ENCODE measurements at places on chromosomes 6 and 20.
A peak's percentile ranks its signal among the peaks of the same experiment; 100 is the strongest.

GRCh38 chr6:46023216-46023915 lies 7.7 kb upstream of the CLIC5 start:
- DNase-seq, result no peak

GRCh38 chr6:21348504-21349195 lies 244.9 kb upstream of the SOX4 start:
- no peak for DNase-seq

DNA sequence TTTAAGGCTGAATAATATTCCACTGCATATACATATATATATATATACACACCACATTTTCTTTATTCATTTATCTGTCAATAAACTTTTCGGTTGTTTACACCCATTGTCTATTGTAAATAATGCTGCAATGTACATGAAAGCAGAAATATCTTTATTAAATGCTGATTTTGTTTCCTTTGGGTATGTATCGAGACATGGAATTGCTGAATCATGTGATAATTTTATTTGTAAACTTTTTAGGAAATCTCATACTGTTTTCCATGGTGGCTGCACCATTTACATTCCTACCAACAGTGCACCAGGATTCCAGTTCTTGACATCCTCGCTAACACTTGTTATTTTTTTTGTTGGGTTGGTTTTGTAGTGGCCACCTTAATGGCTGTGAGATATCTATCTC lies 14.1 kb upstream of the HLA-DOA start:
- no peak for DNase-seq

DNA sequence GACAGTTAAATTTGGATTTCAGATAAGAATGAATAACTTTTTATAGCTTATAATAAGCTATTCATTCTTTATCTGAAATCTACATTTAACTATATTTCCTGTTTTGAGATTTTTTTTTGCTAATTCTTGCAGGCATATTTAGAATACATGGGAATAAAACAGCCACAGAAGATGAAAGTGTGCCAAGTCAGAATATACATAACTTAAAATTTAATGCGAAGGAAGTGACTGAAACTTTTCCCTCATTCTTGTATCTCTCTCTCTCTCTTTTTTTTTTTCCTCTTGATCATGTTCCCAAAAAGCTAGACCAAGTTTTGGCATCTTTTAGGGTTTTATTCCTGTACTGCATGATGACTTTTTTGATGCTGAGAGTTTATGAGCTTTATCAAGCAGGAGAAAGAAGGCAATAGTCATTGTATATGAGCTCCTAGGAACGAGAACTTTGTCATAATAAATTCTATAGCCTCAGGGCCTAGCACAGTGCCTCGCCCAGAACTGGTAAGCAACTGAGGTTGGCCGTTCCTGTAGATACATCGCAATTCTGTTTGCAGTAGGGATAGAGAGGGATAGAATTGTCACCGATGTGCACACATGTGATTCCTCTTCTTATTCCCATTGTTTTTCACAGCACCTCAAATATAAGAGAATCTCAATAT lies 205.2 kb downstream of the MYLK4 start:
- DNase-seq, result no peak

DNA sequence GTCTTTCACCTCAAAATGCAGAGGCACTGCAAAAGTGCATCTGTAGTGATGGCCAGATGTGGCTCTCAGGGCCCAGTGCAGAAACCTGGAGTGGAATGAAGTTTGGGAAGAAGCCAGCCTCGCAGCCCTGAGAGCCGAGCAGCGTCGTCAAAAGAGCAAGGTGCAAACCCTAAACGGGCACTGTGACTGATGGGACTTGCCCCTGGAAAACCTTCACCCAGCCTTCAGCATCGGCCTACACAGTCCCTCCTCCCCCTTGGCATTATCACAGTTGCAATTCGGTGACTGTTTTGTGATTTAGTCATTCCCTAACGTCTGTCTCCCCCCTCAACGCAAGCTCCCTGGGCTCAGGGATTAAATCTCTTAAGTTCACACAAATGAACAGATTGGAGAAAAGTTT lies 38.6 kb downstream of the TAF4 start:
- DNase-seq, result no peak

- DNase-seq, result peak; percentile 27
Observed at GRCh38 chr6:46772762-46773161, 20.4 kb upstream of the MEP1A start.

- no peak for DNase-seq
Observed at GRCh38 chr6:135298455-135298854, 117.3 kb downstream of the MYB start.

GRCh38 chr6:80594461-80594860 lies 488.0 kb downstream of the BCKDHB start:
- no peak for DNase-seq

DNA sequence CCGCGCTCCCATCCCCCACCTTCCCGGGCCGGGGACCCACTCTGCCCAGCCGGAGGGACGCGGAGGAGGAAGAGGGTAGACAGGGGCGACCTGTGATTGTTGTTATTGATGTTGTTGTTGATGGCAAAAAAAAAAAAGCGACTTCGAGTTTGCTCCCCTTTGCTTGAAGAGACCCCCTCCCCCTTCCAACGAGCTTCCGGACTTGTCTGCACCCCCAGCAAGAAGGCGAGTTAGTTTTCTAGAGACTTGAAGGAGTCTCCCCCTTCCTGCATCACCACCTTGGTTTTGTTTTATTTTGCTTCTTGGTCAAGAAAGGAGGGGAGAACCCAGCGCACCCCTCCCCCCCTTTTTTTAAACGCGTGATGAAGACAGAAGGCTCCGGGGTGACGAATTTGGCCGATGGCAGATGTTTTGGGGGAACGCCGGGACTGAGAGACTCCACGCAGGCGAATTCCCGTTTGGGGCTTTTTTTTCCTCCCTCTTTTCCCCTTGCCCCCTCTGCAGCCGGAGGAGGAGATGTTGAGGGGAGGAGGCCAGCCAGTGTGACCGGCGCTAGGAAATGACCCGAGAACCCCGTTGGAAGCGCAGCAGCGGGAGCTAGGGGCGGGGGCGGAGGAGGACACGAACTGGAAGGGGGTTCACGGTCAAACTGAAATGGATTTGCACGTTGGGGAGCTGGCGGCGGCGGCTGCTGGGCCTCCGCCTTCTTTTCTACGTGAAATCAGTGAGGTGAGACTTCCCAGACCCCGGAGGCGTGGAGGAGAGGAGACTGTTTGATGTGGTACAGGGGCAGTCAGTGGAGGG lies 2.8 kb downstream of the SOX4 start:
- DNase-seq, result peak; percentile 64

DNA sequence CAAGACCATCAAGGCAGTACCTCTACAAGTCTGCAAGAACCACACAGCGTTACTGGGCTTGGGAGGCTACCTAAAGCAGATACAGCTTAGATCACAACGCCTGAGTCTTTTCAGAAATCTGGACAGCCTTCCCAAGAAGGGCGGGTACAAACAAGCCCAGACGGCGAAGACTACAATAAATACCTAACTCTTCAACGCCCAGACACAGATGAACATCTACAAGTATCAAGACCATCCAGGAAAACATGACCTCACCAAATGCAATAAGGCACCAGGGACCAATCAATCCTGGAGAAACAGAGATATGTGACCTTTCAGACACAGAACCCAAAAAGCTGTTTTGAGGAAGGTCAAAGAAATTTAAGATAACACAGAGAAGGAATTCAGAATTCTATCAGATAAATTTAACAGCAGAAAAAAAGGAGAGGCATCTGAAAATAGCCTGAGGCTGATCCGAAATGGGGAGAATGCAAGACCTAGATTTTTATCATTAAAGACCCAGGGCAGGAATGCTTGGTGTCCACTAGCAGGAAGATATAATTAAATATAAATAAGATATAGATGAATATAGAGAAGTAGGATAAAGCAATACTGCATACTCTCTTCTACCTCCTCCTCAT lies 131.7 kb upstream of the COL21A1 start:
- DNase-seq, result no peak

DNA sequence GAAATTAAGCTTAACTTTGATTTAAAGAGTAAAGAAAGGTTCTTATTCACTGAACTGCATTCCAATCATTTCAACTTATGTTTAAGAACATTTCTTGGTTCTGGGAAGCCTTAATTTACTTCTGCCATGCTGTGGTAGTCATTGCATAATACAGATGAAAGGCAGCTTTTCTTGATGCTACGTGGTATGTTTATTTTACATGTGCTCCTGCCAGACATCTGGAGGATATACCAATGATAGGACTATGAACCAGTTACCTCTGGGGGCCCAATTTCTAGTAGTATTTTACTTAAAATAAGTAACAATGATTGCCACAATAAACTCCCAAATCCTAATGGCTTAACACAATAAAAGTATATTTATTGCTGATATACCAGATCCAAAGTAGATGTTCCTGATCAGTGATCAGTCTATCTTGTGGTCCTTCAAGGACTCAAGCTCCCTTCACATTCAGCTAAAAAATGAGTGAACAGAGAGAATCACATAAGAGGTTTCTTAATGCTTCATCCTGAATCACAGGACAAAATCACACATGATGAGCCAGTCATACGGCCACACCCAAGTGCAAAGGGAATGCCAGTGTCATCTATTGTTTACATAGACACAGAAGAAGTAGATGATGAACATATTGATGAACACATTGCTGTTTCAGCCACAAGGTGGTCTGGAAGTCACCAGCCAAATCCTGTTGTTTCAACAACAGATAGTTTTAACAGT lies 56.5 kb upstream of the CCN2 start:
- no peak for DNase-seq

GRCh38 chr20:15890407-15890982 lies 682.8 kb downstream of the KIF16B start:
- no peak for DNase-seq

DNA sequence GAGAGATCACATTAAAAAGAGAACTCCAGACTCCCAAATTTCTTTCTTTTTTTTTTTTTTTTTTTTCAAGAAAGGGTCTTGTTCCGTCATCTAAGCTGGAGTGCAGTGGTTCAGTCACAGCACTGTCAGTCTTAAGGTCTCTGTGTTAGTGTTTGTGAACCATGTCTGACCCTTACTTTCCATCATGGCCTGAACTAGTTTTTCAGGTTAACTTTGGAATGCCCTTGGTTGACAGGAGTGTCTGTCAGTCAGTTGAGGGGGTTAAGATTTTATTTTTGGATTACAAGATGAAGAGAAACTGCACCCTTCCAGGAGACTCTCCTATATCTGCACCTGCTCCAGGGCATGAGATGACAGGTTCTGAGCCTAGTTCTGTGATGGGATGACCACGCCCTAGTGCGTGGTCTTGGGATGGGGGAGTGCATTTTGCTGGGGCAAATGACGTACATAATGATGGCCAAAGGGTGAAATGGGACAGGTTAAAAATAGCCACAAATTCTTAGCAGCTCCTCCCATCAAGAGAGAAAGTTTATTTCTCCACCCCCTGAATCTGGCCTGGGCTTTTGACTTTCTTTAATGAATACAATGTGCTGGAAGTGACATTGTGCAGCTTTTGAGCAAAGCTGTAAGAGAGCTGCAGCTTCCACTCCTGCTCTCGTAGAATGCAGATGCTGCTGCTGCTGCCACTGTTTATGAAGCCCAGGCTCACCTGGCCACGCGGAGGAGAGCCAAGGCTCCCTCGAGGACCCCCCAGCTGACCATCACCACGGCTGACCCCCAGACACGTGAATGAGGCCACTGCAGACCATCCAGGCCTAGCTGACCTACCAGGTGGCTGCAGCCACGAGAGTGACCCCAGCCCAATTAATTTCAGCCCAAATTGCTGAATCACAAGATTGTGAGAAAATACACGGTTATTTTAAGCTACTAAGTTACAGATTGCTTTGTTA lies 29.7 kb upstream of the FAM50B start:
- no peak for DNase-seq

DNA sequence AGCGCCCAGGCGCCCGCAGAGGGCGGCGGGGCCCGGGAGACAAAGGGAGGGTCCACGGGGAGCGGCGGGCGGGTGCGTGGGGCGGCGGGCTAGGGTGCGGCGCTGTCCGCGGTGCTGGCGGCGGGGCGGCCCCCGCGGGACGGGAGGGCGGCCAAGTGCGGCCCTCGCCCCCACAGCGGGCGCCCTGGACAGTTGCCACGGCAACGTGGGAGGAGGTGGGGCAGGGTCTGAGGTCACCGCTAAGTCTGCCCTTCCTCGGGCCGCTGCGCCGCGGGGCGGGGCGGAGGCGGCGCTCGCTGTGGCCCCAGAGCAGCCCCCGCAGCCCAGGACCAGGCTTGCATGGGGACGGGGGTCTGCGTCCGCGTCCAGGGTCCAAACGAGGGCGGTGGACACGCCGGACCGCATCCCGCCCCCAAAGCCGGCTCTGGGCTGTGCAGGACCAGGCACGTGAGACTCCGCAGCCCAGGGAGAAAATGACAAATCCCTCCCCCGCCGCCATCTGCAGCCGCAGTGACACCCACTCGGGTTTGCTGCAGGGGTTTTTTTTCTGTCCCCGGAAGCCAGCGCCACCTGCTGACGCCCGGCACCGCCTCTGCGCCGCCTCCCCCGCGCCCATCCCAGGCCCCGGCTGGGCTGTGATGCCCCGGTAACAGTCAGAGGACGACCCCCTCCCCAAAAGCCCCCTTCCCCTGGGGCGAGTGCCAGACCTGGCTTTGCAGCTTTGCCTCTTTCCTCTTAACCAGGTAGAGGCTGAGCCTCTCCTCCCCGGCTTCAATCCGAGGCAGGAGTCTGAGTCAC lies 36.8 kb downstream of the YTHDF1 start:
- no peak for DNase-seq

DNA sequence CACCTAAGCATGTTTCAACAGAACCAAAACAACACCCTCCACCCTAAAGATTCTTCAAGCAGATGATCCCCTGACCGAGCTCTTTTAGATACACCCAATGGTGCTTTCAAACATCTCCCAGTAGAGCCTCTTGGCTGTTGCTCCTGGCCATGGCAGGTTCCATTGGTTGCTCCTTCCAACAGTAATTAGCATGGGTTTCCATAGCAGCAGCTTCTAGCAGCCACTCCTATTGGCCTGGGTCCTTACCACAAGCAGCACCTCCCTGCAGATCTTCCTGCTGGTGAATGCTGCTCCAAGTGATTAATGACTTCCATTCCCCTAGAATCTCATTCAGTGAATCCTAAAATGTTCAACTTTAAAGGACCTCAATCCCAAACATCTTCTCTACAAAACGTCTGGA lies 13.9 kb downstream of the CCN2 start:
- DNase-seq, result no peak

DNA sequence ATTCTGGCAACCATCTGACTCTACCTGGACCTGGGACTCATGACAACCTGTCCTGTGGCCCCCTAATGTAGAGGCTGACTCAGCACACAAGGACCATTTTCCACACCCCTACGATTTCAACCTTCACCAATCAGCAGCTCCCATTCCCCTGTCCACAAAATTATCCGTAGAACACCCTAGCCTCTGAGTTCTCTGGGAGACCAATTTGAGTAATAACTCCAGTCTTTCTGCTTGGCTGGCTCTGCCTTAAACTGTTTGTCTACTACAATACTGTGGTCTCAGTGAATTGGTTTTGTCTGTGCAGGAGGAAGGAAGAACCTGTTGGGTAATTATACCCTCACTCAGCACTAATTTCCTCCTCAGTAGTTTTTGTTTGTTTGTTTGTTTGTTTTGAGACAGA lies 99.3 kb upstream of the MRPS10 start:
- no peak for DNase-seq
